ENCODE measurements at places on chromosomes 1 and 21.

DNA sequence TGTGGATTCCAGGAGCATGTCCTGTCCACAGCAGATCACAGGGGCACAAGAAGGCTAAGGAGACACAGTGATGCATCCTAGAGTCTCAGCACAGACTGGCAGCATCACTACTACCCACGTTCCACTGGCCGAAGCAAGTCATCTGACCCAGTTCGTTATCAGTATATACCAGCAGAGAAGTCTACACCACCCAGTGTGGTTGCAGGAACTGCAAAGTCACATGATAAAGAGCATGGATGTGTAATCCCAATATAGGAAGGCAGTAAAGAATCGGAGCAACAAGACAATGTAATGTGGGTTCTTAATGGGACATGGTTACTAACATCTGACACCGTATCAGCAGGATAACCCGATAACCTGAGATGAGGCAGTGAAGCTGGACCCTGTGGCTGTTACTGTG, 246.6 kb downstream of the RRAGC start:
- DNase-seq = no peak

GRCh38 chr1:8251635-8252034, 66.3 kb upstream of the SLC45A1 start:
- no peak for DNase-seq

DNA sequence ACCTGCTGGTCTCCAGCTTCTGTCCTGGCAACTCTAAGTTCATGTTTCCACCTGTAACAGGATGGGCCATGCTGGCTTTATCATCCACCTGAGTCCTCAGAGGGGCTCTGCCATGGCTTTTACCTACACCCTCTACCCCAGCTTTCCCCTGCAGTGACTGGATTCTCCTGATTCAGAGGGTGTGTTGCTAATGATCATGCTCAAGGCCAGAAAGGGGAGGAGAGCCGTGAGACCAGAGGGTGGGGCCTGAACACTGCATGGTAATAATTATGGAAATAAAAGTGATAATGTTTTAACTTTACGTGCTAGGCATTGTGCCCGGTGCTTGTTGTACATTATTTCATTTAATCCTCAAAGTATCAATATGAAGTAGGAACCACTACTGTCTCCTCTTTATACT, 53.3 kb downstream of the CNIH3 start:
- no peak for DNase-seq

- DNase-seq = no peak
Observed at GRCh38 chr1:229942501-229942900, 124.5 kb upstream of the GALNT2 start.

- no peak for DNase-seq
Observed at GRCh38 chr1:22806584-22806983, 95.9 kb downstream of the EPHB2 start.

DNA sequence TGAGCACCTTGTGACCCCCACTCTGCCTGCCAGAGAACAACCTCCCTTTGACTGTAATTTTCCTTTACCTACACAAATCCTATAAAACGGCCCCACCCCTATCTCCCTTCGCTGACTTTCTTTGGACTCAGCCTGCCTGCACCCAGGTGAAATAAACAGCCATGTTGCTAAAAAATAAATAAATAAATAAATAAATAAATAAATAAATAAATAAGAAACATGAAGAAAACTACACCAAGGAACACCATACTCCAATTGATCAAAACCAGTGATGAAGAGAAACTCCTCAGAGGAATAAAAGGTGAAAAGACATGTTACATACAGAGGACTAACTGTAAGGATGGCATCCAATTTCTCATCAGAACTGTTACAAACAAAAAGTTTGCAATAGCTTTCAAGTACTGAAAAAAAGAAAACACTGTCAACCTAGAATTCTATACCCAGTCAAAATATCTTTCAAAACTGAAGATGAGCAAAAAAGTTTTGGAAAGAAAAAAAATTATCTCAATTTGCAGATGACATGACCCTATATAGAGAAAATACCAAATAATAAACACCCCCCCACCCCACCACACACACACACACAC, 28.4 kb downstream of the NBPF6 start:
- DNase-seq = no peak

DNA sequence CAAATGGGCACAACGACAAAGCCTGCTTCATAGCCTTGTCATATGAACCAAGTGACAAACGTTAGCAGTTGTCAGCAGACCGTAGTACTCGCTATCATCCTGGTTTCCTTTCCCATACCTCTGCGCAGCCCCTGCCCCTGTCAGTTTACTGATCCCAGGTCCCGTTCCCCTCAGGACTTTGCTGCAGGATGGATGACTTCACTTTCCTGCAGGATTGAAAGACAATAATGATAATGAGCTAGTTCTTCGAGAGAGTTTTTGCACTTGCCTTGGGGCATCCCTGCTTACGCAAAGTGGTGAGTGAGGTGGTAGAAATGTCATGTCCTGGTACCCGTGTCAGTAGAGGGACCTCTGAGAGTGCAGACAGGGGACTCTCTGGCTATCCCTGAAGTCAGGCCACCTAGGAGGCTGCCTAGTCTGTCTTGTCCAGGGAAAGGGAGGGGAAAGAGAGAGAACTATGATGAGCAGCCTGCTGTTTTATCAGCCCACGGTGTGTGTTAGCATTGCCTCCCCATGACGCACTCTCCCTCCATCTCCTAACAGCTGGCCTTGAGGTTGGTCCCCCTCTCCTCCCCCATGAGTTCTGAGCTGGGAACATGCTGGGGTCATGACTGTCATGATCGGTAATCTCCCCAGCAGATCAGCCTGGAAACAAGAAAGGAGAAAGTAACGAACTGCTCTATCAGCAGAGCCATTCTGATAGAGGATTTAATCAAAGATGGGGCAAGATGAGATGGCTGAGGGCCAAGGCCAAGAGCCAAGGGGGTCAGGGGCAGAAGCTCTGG, 53.7 kb downstream of the ELK4 start:
- DNase-seq = peak; percentile 19

DNA sequence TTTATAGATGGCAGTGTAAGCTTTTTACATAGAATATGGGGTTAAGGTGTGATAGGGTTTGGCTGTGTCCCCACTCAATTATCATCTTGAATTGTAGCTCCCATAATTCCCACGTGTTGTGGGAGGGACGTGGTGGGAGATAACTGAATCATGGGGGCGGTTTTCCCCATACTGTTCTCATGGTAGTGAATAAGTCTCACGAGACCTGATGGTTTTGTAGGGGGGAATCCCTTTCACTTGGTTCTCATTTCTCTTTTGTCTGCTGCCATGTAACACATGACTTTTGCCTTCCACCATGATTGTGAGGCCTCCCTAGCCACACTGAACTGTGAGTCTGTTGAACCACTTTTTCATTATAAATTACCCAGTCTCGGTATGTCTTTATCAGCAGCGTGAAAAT, 290.3 kb upstream of the B3GALT2 start:
- no peak for DNase-seq

DNA sequence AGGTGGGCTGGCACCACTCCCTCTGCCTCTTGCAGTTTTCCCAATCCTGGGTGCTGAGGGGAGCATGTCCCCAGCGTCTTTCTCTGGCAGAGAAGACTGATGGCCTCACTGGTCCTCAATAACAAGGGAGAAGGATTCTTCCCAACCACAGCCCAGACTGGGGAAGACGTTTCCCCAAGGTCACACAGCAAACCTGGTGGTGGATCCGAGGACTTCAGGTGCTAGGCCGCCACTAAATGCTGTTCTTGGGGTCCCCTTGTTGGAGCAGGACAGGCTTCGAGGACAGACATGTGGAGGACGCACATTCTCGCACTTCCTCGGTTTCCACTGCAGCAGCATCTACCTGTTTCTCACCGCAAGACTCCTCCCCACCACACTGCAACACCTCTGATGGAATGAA, 30.9 kb upstream of the PAX7 start:
- no peak for DNase-seq

- peak; percentile 62 for DNase-seq
Observed at GRCh38 chr21:29299046-29299915, 559 bp downstream of the BACH1 start.

Data from M059J (cell line).